ENCODE measurements at places on chromosomes 12 and 14.

GRCh38 chr12:6277982-6278438 lies 32.5 kb upstream of the PLEKHG6 start:
- no peak for DNase-seq

DNA sequence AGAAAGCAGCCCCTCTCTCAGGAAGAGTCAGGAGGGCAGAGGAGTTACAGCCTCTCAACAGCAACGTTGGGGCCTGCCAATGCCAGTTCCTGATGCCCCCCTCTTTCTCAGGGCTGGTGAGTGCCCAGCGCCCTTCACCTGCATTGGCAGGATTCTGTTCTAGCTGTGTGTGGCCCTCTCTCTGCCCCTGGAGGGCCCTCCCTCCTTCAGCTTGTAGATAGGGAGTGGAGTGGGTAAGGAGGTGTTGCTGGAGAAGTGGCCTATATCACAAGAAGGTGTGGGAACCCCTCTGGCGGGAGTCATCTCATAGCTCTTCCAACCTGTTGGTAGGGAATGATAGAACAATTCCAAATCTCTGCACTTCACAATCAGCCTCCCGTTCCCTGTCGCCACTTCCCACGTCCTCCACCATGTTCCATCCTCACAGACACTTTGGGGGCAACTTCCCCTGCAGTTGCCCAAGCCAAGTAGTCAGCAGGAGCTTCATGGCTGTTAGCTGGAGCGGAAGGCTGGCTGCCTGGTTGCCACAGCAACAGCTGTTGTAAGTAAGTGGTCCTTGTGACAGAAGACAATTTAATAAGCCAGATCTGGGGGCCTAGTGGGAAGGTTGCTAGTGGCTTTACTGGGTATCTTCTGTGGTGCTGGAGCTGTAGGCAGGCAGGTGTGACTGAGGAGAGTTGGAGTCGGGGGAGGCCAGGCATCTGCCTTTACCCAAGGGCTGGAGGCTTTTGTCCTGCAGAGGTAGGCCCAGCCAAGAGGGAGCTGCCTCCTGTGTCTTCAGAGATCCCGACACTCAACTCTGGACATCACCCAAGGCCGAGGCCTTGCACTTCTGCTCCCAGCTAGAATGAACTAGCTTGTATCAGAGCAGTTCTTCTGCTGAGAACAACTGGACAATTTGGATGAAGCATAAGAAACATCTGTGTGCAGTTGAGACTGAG lies 38.4 kb downstream of the GALNT16 start:
- DNase-seq = no peak

DNA sequence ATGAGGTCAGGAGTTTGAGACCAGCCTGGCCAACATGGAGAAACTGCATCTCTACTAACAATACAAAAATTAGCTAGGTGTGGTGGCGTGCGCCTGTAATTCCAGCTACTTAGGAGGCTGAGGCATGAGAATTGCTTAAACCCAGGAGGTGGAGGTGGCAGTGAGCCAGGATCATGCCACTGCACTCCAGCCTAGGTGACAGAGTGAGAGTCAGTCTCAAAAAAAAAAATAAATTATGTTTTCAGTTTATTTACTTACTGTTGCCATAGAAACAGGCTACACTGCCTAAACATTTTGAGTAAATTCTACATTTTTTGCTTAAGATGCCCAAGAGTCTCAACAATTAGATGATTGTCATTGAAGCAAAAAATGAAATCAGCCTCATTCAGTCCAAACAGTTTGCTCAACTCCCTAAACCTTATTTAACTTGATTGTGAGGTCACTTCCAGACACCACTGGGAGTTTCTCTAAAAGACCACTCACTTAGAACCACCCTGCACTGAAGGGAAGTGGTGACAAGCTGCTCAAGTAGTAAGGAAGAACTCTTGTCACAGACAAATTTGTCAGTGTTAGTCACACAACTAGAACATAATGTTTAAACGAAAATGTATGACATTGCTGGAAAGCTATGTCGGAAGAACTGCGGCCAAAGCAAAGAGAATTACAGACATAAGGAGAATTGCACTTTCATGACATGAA lies 9.8 kb upstream of the GNPNAT1 start:
- no peak for DNase-seq

DNA sequence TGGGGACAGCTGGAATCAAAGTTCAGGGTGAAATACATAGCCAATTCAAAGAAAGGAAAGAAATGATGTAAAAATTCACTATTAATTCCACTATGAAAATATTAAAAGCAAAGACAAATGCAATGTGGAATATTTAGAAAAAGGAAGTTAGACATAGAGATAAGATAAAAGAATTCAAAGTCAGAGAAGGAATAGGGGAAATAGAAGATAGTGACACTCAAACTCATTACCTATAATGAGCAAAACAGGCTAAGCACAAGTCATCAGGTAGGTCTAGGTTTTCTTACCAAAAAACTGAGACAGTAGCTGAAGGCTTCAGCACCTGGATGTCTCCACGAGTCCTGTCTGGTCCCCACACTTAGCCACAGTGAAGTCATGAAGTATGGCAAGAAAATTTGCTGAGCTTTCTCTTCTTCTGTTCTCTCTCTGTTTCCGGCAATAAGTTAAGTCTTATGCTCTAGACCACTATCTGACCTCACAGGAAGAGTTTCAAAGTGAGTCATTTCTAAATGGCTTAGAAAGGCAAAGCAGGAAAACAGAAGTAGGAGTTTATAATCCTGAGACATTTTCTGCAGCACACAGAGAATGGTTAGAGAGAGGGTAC lies at the start of gene C3AR1:
TSS of gene C3AR1 (minus strand) at position 369 of the 604 bp plus-strand sequence. CDS start 6,174 bp downstream, outside the sequence.
- DNase-seq = peak; percentile 7

GRCh38 chr12:106030210-106031071 lies 108.3 kb downstream of the NUAK1 start:
- DNase-seq = no peak

DNA sequence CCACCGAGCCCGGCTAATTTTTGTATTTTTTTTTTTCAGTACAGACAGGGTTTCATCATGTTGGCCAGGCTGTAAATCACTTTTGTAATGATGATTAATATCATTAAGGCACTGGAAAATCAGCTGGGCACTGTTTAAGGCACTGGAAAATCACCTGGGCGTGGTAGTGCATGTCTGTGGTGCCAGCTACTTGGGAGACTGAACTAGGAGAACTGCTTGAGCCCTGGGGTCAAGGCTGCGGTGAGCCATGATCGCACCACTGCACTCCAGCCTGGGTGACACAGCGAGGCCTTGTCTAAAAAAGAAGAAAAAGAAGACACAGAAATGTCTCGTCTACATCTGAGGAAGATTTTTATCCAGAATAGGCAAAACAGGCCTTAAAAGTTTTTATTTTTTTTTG lies 12.7 kb downstream of the SLC11A2 start:
- DNase-seq = no peak

GRCh38 chr14:54893151-54893760 lies 9.4 kb downstream of the GCH1 start:
- no peak for DNase-seq

- peak; percentile 18 for DNase-seq
These were observed 69.0 kb upstream of the RERGL start for GRCh38 chr12:18158774-18159557.

DNA sequence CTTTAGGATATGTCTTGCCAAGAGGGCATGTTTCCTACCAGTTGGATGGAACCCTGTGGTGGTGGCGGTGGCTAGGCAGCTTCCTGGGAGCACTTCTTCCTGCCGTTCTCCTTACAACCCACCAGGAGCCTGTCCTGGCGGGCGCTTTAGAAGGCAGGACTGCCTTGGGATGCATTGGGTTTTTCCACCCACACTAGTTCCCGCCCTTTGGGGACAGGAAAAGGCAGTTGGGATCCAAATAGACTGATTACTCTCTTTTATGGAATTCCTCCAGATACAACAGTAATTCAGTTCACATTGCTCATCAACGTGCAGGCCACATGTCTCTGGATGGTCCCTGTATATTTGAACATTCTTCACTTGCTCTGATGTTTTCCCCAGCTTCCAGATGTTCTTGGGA lies 305.7 kb upstream of the SSTR1 start:
- no peak for DNase-seq

- no peak for DNase-seq
These were observed 70.8 kb downstream of the SRGAP1 start for GRCh38 chr12:63915105-63915800.

- no peak for DNase-seq
These were observed 27.7 kb upstream of the TSPAN11 start for GRCh38 chr12:30898846-30899245.

- DNase-seq = no peak
These were observed 440.4 kb downstream of the ADAMTS20 start for GRCh38 chr12:43111608-43112007.

DNA sequence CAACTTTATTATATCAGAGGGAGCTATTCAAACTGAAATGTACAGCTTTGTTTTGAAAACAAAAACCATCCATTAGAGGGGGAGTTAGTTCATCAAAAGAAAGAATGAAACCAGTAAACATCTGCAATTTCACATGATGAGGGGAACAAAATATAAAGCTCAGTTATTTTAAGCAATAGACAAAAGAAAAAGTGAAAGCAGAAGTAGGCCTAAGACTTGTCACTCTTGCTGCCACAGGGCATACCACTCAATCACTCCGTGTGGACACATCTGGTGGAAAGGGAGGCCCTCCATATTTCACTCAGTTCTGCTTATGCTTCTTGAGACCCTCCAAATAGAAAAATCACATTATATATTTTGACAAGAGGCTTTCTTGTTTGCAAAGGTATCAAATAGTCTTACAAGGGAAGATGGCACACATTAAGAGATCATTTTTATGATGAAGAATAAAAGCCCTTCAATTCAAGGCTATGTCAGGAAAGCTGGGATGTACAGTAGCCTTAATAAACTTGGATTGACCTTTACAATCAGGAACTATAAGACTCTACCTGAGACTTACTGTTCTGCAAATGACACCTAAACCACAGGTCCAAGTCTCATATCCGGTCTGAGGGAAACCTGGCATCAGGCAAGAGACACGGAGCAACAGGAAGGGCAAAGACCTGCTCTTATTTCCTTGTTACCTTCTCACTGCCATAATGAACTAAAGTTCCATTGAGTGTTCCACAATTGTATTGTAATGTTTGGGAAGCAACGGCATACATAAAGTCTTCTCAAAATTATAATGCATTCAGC lies 222.5 kb upstream of the GRIP1 start:
- DNase-seq = peak; percentile 32

DNA sequence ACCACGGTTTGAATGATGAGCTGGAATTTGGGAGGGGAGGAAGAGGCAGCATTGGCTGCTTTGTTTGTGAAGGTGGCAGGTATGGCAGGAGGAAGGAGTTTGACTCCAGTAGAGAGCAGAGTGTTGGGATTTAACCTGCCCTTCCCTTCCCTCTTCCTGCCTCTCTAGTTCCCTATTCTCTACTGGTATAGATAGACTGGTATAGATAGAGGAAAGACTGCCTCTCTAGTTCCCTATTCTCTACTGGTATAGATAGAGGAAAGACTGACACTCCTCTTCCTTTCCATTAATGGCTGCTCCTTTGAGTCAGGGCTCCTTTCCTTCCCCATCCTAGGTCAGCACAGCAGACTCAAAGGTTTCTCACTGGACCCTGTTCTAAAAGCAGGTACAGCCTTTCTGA lies 8.4 kb upstream of the SYCP3 start:
- DNase-seq = no peak

GRCh38 chr12:21429994-21430393 lies 7.5 kb upstream of the PYROXD1 start:
- no peak for DNase-seq

GRCh38 chr14:77140359-77141213 lies 1.0 kb downstream of the ZDHHC22 start:
- DNase-seq = no peak

DNA sequence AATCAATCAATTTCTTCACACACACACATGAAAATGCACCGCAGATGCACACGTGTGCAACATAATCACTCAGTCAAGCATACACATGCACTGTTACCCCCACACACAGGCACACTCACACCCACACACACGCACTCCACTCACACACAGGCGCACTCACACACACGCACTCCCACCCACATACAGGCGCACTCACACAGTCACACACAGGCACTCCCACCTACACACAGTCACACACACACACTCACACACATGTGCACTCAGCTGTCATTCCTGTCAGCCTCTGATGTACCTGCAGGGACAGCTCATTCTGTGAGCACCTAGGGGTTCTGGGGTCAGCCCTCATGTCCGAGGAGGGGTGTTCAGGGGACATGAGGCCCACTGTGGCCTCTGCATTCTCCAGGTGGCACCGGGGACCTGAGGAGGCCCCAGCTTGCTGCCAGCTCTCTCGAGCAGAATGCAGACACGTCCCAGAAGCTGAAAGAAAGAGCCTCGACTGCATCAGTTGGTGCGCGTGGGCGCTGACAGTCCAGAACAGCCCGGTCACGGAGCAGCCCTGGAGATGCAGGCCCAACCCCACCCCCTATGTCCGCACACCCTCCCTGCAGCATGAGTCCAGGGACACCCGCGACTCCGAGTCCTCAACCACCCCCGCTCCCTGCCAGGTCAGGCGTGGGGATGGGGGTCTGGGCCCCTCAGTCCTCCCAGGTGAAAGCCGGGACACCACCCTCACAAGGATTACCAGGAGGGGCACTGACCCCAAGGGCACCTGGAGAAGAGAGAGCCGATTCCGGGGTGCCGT lies 69.3 kb downstream of the NOC4L start:
- no peak for DNase-seq

DNA sequence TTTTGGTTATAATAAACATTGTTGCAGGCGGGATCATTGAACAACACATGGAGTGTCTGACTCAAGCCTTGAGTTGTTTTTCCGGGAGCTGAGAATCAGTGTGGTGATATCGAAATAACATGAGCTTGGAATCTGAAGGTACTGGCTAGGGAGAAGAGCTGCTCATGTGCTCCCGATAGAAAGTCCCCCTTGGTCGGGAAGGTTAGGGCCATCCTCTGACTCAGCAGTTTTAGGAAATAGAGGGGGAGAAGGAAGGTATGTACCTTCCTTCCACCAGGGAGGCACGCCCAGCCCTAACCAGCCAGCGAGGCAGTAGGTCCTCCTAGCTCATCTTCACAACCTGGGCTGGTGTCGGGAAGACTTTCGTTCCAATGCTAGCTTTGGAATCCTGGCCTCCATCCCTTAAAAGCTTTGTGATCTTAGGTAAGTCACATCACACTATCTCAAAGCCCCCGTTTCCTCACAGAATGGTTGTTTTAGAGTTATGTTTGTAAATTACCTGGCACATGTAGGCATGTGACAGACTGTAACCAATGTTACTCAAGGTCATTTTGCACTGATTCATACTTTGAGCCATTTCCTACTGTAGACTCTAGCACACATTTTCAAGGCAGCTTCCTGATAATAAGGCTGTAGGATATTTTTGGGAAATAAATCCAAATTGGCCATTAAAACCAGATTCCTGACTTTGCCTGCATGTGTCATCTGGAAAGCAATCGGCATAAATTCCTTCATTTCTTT lies 1.9 kb upstream of the RAB35 start:
- no peak for DNase-seq

Data from bone marrow (tissue), 2 donors.